Cardiac septum (tissue), 1 donor: ENCODE measurements at places on chromosomes 3 and 15. TPM values are rescaled to one million over a fixed set of nuclear protein-coding genes. Genes with fewer than 3 reads are reported as not detected.

- no peak for DNase-seq
Observed at GRCh38 chr3:78976200-78976599, 791.6 kb downstream of the ROBO1 start.

- no peak for DNase-seq
Observed at GRCh38 chr15:65209701-65210643, 1.3 kb downstream of the CILP start.

The DPPA2 gene
- not detected for total RNA-seq

The FBXO40 gene
- total RNA-seq, result 147 TPM
